Fibroblast of skin of left quadriceps (primary cell): ENCODE measurements at places on chromosomes 6 and 20.

DNA sequence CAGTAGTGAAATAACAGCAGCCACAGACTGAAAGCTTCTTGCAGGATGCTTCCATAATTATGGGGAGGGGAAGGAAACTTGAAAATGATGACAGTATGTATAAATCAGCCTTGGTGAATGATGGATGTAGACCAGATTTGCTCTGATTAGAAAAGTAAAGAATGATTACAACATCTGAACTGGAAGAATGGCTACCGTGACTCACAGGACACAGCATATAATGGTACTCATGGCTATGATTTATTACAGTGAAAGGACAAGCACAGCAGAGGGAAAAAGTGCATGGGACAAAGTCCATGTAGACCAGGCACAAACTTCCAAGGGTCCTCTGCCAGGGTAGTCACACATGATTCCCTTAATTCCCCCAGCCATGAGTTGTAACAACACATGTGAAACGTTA, 70.7 kb upstream of the POPDC3 start:
- peak; percentile 16 for DNase-seq

- DNase-seq = no peak
These were observed 17.5 kb downstream of the HMGN4 start for GRCh38 chr6:26555505-26556262.

GRCh38 chr6:69138893-69139494, 503.9 kb downstream of the ADGRB3 start:
- DNase-seq = no peak

DNA sequence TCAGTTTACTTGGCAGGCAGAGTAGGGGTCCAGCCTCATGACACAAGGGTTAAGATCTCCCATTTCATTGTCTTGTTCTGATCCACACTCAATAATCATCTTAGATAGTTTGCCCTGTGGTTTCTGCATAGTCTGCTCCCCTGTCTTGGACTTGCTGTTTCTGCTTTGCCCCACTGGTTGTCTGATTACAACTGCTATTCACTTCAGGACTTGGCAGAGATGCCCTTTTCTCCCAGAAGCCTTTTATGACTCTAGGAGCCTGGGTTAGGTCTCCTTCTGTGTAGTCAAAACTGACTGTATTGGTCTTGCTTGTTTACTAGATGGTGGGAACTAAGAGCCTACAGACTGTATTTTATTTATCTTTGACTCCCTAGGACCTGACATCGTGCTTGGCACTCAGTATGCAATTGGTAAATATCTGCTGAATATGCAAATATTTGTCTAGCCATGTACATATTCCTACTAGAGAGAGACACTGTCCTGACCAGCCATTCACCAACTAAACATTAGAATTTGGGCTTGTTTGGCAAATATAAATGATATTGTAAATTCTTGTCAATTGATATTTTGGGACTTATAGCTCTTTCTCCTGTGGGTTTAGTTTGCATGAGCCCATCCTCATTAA, 165.9 kb upstream of the KCNK16 start:
- no peak for DNase-seq

- DNase-seq = peak; percentile 60
These were observed 501.5 kb upstream of the FLRT3 start for GRCh38 chr20:14838663-14839628.

GRCh38 chr6:51608932-51609331, 478.5 kb downstream of the PKHD1 start:
- DNase-seq = no peak

GRCh38 chr6:122472022-122472340, 374 bp upstream of the SERINC1 start:
- DNase-seq = no peak

- no peak for DNase-seq
These were observed 8.9 kb downstream of the EHMT2 start for GRCh38 chr6:31888276-31889258.

DNA sequence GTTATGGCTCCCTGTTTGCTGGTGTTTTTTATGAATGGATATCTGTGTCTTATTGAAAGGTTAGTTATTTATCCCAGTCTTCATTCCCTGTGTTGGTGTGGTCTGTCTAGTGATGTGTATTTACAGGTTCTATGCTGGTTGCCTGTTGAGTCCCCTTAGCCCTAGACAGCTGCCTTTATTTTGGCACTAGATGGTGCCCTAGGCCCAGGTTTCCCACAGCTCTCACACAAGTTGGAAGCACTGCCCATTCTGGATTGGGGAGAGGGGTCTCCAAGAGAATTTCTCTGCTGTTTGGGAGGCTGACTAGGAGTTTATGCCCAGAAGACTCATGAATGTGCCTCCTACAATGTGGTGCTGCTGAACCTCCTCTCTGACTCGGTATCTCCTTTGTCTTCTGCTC, 12.4 kb downstream of the GRM1 start:
- no peak for DNase-seq

DNA sequence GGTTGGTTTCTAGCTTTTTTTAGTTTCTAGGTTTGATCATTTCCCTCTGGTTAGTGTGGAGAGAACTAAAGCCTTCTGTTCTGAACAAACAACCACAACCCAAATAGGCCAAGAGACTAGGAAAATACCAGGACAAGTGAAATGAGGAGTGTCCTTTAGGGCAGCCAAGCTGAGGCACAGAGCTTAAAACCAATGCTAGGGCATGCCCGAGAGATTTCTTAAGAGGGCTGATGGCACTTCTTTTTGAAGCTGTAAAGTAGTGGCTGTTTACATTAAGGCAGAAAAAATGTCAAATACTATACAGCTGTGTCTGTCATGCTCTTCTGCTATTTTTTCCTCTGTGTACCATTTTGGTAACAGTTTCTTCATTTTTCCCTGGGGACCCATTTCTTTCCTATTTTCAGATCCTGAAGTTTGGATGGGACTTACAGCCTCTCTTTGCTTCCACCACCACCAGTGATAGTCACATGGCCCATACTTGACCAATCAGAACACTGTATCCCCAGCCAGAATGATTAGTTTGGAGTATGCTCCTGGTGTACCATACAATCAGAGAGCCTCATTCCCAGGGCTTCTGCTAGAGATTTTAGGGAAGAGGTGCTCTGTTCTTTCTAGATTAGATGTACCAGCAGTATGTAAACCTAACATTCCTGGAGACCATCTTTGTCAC, 154.4 kb downstream of the BMP2 start:
- DNase-seq = no peak

DNA sequence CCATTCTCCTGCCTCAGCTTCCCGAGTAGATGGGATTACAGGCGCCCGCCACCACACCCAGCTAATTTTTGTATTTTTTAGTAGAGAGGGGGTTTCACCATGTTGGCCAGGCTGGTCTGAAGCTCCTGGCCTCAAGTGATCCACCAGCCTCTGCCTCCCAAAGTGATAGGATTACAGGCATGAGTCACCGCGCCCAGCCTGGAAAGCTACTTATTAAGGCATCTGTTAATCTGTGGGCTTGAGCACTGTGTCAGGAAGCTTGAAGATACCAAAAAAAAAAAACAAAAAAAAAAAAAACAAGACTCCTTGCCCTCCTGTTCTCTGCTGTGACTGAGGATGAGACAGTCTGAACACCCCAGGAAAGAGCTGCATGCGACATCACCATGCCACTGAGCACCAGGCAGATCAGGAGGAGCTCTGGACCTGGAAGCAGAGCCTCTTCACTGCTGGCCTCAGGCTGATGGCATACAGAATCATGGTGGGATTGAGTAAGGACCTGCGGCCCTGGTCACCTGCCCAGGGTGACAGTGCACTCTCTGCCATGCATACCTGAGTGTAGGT, 166.5 kb upstream of the SNX9 start:
- no peak for DNase-seq

- no peak for DNase-seq
These were observed 26.5 kb upstream of the SNAP25 start for GRCh38 chr20:10192171-10192570.

DNA sequence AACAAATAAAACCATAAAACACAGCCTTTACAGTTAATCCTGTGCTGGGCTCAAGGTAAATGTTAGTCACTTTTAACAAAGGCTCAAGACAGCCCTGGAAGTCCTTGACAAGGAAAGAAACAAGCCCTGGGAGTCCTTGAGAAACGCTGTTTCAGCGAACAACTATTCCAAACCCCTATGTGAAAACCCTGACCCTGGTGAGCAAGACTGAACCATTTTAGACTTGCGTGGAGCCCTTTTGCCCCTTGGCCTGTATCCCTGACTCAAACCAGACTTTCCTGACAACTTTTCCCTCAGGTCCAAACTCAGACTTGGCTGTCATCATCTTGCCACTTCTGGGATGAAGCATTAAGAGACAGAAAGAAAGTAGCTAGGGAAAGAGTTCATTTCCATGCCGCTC, 180.4 kb downstream of the AIG1 start:
- DNase-seq = no peak

DNA sequence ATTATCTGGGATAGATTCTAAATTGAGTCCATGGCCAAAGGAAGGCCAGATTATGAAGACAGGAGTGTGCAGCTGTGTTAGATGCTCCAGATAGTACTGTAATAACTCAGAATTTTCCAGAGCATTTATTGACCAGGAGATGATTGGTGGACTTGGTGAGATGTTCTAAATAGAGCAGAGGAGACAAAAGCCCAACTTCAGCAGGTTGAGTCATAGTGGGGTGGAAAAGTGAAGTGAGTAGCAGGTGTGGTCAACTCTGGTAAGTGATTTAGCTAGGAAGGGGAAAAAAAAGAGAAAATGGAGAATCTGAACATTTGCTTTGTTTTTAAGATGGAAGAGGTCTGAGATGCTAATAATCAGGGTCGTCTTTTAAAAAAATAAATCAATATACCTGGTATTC, 227.4 kb downstream of the TMEM200A start:
- DNase-seq = no peak

DNA sequence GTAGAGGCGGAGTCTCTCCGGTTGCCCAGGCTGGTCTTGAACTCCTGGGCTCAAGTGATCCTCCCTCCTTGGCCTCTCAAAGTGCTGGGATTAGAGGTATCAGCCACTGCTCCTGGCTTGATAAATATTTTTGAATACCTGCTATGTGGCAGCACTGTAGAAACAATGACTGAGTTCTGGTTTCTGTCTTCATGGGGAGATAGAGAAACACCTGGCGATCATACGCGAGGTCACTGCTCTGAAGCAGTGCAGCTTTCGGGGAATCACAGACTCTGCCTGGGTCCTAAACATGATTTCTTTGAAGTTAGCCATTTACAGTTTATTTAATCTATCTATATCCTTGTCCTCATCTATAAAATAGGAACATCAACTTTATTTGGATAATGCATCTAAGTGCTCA, 31.2 kb downstream of the DOK5 start:
- no peak for DNase-seq

GRCh38 chr6:39568896-39569295, 156.3 kb downstream of the KIF6 start:
- DNase-seq = peak; percentile 55

DNA sequence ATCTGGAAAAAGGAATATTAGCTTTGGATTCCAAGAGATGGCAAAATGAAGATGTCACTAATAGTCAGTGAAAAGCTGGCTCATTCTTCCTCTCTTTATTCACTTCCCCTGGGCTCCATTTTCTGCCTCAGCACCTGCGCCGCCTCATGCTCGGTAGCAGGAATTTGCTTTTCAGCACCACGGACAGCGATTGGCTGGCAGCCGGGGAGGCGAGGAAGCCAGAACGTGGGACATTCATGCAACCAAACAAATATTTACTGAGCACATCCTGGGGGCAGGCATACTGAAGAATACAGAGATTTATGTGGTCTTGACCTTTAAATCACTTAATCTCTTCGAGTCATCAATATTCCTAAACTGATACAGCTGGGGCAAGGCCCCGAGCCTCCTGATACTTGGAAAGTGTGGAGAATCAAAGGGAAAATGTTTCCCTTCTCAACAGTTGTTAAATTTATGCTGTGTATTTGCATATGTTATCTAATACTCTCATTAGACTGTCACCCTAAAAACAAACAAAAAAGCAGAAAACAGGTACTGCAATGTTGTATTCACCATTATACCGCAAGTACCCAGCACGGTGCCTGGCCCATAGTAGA, 12.1 kb upstream of the PDYN start:
- peak; percentile 21 for DNase-seq

GRCh38 chr20:53657279-53657678, 63.6 kb upstream of the ZNF217 start:
- DNase-seq = no peak

- peak; percentile 25 for DNase-seq
These were observed at the start of gene FAM184A for GRCh38 chr6:119078376-119079282. Gene FAM184A (minus strand): TSS chr6:119078664. CDS start chr6:119078299, 365 bp downstream.

GRCh38 chr20:61940491-61940890, 125.2 kb downstream of the TAF4 start:
- no peak for DNase-seq

DNA sequence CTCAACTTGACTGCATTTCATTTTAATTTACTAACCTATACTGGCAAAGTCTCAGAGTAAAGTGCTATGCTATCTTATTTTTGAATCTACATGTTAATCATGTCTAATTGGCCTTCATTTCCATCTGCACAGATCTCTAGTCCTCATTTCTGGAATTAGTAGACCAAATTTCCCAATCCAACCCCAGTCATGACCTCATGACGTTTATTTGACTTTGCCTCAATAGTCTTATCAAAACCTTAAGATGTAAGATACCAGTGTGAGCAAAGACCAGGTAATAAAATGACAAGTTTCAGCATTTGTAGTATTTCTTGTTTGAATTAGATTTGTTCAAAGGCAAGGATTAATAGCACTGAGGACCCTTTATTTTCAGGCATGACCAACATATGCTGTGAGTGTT, 43.3 kb upstream of the MYB start:
- no peak for DNase-seq

DNA sequence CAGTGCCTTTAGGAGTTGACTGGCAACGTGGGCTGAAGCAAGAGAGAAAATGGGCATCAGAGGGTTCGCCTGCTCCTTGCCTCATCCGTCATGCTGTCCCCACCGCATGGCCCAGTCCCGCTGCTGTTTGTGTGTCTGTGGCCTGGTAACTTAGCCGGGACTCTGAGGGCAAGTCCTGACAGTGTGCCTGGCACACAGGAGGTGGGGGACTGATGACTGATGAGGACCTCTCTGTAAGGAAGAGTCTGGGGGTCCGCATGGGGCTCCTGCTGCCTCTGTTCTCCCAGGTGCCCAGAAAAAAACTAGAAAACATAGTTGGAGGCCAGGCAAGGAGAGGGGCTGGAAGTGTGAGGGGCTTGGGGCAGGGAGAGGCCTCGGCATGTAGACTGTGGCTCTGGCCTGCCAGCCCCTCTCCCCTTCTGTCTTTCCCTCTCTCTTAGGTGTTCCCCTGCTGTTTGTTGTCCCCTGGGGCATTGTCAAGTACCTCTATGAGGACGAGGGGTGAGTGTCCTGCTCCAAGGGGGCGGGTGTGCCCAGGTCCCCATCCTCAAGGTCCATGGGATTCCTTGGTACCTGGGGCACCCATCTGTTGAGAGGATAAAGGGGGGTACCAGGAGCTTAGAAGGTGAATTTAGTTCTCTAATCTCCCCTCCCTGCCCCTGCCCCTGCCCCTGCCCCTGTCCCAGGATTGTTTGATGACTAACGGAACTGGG, 29.5 kb downstream of the GLP1R start:
- DNase-seq = no peak

DNA sequence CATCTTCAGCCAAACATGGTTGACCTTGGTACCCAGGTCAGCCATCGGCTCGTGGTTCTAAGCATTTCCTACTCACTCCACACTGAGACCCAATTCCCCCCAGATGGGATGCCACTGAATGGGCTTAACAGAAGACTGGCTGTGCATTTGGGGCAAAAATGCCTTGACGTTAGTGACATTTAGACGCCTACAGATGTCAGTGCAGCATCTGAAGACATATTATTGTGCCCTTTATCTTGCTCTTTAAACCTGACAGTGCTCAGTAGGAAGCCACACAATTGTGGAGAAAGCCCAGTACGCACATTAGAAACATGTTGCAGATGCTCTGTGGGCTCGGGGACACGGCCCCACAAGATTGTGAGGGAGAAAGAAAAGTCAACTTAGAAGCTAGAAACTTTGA, 414.7 kb downstream of the PTPRT start:
- DNase-seq = no peak
